ENCODE measurements at places on chromosomes 11 and 22.

DNA sequence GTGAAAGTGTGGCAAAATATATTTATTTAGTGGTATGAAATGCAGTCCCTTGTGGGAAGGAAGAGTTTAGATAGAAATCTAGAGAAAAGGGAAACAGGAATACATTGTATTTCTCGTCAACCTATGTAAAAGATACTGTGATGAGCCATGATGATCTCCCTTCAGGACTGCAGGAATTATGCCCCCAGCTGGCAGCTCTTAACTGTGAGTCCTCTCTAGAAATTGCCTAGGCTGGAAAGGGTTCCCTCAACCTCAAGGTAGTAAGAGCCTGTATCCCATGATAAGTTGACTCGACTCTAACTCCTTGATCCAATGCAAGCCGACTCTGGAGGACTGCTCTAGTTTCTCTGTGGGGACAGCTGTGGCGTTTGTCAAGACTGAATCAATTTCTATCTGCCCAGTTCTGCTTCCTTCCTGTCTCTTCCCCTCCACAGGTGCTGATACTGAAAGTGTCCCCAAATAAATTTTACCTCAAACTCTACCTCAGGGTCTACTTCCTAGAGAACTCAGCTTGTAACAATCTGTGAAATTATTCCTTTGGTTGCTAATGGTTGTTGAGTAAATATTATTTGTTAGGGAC is 897.3 kb downstream of the METTL15 start:
- peak; percentile 6 for DNase-seq

- DNase-seq, result no peak
These were observed 1373.1 kb downstream of the TBC1D22A start for GRCh38 chr22:48135592-48135991.

DNA sequence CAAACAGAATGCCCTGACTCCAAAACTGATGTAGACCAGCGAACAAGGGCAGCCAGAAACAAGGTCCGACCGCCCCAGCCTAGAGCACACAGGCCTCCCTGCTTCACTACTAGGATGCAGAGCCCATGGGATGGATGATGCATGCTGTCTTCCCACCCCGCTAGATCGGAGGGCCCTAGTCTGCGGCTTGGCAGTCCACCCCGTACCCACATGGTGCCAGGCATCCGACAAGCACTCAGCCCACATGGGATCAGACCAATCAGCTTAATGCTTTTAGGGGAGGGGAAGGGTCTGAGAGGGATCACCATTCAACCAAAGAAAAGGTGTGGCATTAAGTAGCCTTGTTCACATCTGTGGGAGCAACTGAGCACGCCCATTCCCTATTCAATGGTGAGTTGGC is 30.6 kb downstream of the PISD start:
- no peak for DNase-seq

DNA sequence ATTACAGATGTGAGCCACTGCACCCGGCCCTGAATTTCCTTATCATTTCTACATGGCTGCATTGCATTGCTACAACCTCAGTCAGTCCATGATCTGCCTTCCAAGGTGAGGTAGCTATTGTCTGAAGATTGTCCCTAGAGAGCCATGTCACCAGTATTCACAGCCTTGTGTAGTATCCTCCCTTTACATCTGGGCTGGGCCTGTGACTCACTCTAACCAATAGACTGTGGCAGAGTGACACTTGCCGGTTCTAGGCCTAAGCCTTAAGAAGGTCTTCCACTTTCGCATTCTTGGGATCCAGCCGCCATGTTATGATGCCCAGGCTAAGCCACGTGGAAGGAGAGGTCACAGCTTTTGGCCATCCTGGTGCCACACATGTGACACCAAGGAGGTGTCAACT is 10.1 kb upstream of the PLEKHB1 start:
- no peak for DNase-seq

GRCh38 chr11:10680956-10681487 is 12.5 kb downstream of the IRAG1 start:
- DNase-seq, result no peak

DNA sequence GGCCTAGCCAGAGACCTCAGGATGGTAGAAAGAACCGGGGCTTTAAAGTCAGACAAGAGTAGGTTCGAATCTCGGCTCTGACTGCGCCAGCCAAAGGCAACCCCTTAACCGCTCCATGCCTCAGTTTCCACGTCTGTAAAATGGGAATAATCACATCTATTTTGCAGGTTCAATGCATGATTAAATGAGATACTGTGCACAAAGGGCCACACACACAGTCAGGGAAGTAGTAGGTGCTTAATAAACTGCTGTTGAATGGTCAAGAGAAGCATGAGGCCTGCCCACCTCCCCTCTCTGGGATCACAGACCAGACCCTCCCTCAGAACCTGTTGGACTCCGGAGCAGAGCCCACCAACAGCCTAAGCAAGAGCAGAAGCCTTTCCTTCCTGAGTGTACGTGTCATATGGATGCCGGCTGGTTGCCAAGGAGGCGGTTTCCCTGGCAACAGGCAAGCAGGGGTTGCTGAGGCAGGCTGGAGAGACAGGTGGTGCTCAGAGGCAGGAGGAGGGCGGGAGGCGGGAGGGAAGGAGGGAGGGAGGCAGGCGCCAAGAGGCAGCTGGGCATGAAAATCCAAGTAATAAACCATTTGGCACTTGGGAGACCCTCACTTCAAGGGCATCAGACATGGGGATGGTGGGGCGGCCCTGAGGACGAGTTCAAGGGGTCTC is 43.9 kb downstream of the NFAM1 start:
- peak; percentile 32 for DNase-seq

GRCh38 chr11:87453531-87454089 is 415.9 kb downstream of the TMEM135 start:
- DNase-seq, result no peak

DNA sequence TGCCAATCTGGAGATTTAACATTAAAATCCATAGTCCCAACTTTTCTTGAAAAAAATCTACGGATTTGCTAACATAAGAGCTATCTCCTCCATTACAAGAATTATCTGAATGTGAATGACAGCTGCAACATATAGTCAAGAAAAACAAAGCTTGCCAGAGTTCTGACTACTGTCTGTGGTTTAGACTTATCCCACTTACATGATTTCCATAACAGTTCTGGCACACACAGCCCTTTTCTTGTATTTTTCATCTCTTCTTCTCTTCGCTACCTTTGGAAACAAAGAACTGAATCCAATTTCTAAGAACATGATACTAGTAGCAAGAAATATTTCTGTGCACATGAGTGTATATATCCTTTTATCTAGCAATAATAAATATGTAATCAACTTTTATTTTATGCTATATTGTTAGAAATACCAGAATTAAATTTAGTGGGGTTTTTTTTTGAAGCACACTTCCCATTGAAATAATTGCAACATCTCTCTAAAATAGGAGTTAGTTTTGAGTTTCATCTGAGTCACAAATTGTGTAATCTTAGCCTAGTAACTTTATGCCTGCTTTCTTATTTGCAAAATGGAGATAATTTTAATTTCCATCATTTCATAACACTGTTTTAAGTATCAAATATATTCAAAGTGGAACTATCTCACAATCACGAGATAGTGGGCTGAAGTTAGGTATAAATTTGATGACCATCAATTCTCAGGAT is 1217.6 kb downstream of the JRKL start:
- no peak for DNase-seq

DNA sequence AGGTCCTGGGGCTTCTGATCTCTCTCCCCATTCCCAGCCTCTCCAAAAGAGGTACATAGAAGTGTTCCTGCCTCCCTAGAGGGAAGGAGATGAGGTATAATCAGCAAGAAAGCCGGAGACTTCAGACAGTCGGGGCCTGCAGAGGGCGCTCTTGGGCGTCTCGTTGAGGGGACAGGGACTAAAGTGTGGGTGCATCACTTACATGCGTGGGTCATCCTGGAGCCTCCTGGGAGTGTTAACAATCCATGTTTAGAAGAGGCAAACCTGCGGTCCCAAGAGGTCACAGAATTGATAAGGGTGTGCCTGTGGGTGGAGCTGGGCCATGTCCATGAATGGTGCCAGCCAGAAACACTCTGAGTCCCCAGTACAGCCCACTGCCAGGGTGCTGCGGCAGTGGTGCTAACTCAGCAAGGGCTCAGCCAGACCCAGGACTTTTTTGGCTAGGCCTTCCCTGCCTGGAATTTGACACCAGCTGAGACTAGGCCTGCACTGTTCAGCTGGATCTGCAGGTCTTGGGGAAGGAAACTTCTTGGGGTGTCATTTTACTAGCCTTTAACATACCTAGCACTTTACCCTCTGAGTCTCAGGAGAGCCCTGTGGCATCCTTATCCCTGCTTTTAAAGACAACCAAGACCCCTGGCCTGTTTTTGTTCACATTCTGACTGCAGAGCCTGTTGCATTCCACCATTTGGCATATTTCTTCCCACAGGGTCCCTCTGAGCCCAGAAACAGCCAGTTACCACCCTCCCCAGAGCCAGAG is 5.5 kb downstream of the YDJC start:
- DNase-seq, result no peak

- no peak for DNase-seq
These were observed 12.5 kb downstream of the MADD start for GRCh38 chr11:47282462-47282861.

- DNase-seq, result no peak
These were observed 29.2 kb upstream of the MUC5AC start for GRCh38 chr11:1128311-1129142.
